ENCODE measurements at places on chromosomes 16 and 17. TPM values are rescaled to one million over a fixed set of nuclear protein-coding genes. Genes with fewer than 3 reads are reported as not detected.

IRX6 gene
- not detected for total RNA-seq

SLC5A10 gene
- total RNA-seq: not detected

TEX19 gene
- not detected for total RNA-seq

SLC47A1 gene
- 0.36 TPM for total RNA-seq

PAQR4 gene
- total RNA-seq: 11.4 TPM

TMED6 gene
- not detected for total RNA-seq

Data from RPMI7951 (cell line).